ENCODE measurements at places on chromosomes 12 and 14. TPM values are rescaled to one million over a fixed set of nuclear protein-coding genes. Genes with fewer than 3 reads are reported as not detected.

Gene CNIH1
- total RNA-seq: 111 TPM

Gene DBX2
- not detected for total RNA-seq

- DNase-seq: no peak
Measured at GRCh38 chr14:92693998-92694795, 54.2 kb downstream of the LGMN start.

GRCh38 chr12:120126635-120127005 lies 10.1 kb upstream of the RAB35 start:
- no peak for DNase-seq

GRCh38 chr14:90513161-90514014 lies 116.6 kb downstream of the CALM1 start:
- DNase-seq: no peak
